Metanephros (tissue), 2 donors: ENCODE measurements at places on chromosomes 3 and 15. TPM values are rescaled to one million over a fixed set of nuclear protein-coding genes. Genes with fewer than 3 reads are reported as not detected.

Gene PATL2
- total RNA-seq, result 1.2 TPM

Gene COLQ
- total RNA-seq, result 10.6 TPM

Gene COL8A1
- total RNA-seq, result 13.0 TPM

Gene INAFM2
- total RNA-seq, result 10.1 TPM

Gene ADAMTS9
- total RNA-seq, result 151 TPM

Gene SERP1
- 209 TPM for total RNA-seq

Gene SI
- under 0.01 TPM for total RNA-seq

Gene LRTM1
- 16.1 TPM for total RNA-seq

Gene CHAC1
- total RNA-seq, result 1.6 TPM

Gene SPESP1
- 1.6 TPM for total RNA-seq

Gene PLCB2
- 14.3 TPM for total RNA-seq

Gene CHRM5
- not detected for total RNA-seq

Gene SLC28A2
- total RNA-seq, result 0.23 TPM

Gene AQP9
- 3.2 TPM for total RNA-seq
